Retina (tissue), 1 donor: ENCODE measurements at places on chromosomes 12 and 14.

DNA sequence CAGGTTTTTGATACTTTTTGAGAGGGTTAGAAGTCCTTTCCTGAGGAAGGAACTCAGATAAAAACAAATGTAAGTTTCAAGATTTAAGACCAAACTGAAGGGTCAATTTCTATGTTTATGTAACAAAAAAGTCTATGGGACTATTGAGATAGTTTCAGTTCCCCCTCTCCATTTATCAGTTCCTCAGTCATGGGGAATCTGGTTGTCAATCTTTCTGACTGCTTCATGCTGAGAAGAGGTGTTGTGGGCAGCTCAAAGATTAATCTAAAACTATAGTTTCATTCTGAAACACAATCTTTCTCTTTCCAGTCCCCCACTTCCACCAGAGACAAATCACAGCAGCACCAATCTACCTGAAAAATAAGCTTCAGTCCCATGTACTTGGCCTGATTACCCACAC is 93.7 kb downstream of the KCNMB4 start:
- DNase-seq = no peak

DNA sequence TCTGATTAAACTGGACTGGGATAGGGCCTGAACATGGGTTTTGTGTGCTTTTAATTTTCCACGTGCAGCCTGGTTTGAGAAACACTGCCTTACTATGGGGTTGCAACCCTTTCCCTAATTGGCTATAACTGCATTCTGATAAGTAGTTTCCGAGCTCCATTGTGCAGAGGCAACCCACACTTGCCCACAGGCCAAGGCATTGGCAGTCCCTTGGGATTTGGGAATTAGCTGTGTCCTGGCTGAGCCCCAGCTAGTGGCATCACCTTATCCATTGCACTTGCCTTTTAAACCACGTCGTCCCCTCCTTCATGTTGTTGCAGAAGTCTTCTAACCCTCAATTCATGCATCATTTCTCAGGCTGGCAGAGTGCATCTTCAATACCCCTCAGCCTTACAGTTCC is 10.2 kb downstream of the VCPKMT start:
- no peak for DNase-seq

- DNase-seq = no peak
Measured at GRCh38 chr14:104982548-104983230, 2.9 kb upstream of the CLBA1 start.

DNA sequence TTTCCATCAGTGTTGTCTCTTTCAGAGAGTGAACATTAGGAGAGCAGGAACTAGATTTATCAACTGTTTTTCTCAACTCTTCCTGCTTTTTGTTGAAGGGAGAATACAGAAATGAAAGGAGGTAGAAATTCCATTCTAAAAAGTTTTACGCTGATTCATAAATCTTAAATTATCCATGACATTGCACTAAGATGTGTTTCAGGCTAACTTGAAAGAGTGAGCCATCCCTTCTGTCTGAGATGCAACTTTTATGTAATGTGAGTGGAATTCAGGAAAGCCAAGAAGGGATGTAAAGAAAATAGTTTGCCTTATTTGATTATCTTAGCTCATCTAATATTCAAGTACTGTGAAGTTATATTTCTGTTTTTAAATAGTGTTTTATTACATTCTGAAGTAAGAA is 349.5 kb upstream of the RGS6 start:
- no peak for DNase-seq

- DNase-seq = no peak
Measured at GRCh38 chr14:102969060-102969791, 46.8 kb downstream of the AMN start.

- DNase-seq = no peak
Measured at GRCh38 chr12:47770086-47770726, 2.8 kb upstream of the SLC48A1 start.
